ENCODE measurements at places on chromosomes 12 and 14. TPM values are rescaled to one million over a fixed set of nuclear protein-coding genes. Genes with fewer than 3 reads are reported as not detected.

Gene SLC39A9
- 44.3 TPM for total RNA-seq

Gene KLHL33
- 1.3 TPM for total RNA-seq

Gene RERG
- 70.5 TPM for total RNA-seq

Gene NANOG
- 0.57 TPM for total RNA-seq

Gene SERPINA12
- not detected for total RNA-seq

Gene TAS2R30
- total RNA-seq: 8.6 TPM

Gene GALNT16
- total RNA-seq: 7.0 TPM

Gene RNASE4
- 37.4 TPM for total RNA-seq

Gene SMCO2
- total RNA-seq: 0.90 TPM

Gene MGAT4C
- 1.0 TPM for total RNA-seq

Gene SLC39A5
- total RNA-seq: not detected

Gene CLEC4E
- total RNA-seq: 5.6 TPM

Gene ASCL1
- total RNA-seq: not detected

Gene LMNTD1
- total RNA-seq: not detected

Gene SRRM4
- 0.27 TPM for total RNA-seq

Gene GSKIP
- total RNA-seq: 11.2 TPM

Gene HVCN1
- total RNA-seq: 4.1 TPM

Gene LTBP2
- total RNA-seq: 209 TPM

Gene TDRD9
- 1.7 TPM for total RNA-seq

Gene IFI27
- total RNA-seq: 106 TPM

Gene BATF
- total RNA-seq: 2.6 TPM

Gene SLCO1B1
- not detected for total RNA-seq

Gene ASPG
- total RNA-seq: 2.2 TPM

Gene VDR
- total RNA-seq: 9.3 TPM

Gene NAA25
- total RNA-seq: 27.5 TPM

Gene KRT6A
- not detected for total RNA-seq

Gene MUCL1
- not detected for total RNA-seq

Gene CDKN3
- 10.5 TPM for total RNA-seq

Gene TSHR
- total RNA-seq: 0.30 TPM

Gene DPPA3
- not detected for total RNA-seq

Gene AMDHD1
- 0.75 TPM for total RNA-seq

Gene CORO1C
- 387 TPM for total RNA-seq

Gene NINJ2
- 3.8 TPM for total RNA-seq

Gene HOXC11
- not detected for total RNA-seq

Gene C14orf39
- total RNA-seq: not detected

Gene GRIN2B
- 0.03 TPM for total RNA-seq

Gene GNPTAB
- 29.1 TPM for total RNA-seq

Gene PLEKHD1
- total RNA-seq: 0.30 TPM

Gene GUCY2C
- total RNA-seq: not detected

Gene SLC7A7
- 16.7 TPM for total RNA-seq

Gene HOXC12
- 0.45 TPM for total RNA-seq

Gene GLT8D2
- 64.4 TPM for total RNA-seq

Gene ADCY6
- 89.7 TPM for total RNA-seq

Gene FAM181A
- total RNA-seq: not detected

Gene EFS
- total RNA-seq: 19.7 TPM

Gene IKZF4
- total RNA-seq: 12.2 TPM

Gene LRRC43
- total RNA-seq: not detected

Gene DENND5B
- 22.5 TPM for total RNA-seq

Gene SYCP3
- total RNA-seq: 0.48 TPM

Gene MYL2
- not detected for total RNA-seq
